ENCODE measurements at places on chromosomes 2 and 18.
A peak's percentile ranks its signal among the peaks of the same experiment; 100 is the strongest.

DNA sequence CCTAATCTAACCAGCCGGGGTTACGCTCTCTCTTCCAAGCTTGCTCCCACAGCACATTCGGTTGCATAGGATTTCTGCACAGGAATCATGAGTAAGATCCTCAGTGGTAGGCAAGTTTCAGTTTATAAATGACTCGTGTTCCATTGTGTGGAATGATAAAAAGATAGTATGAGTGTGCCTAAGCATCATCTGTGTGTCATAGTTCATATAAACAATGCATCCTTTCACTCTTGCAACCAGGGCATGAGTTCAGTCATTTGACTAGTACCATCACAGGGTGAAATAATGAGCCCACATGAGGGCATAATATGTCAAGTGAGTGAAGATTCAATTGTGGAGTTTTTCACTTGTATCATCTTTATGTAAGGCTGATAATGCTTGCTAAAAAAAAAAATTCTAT, 417.1 kb upstream of the CDH2 start:
- no peak overlapping the region for H3K4me3 ChIP-seq
- H3K27ac ChIP-seq: no peak overlapping the region
- H3K27me3 ChIP-seq: no peaks in the 10 kb centered on the region

DNA sequence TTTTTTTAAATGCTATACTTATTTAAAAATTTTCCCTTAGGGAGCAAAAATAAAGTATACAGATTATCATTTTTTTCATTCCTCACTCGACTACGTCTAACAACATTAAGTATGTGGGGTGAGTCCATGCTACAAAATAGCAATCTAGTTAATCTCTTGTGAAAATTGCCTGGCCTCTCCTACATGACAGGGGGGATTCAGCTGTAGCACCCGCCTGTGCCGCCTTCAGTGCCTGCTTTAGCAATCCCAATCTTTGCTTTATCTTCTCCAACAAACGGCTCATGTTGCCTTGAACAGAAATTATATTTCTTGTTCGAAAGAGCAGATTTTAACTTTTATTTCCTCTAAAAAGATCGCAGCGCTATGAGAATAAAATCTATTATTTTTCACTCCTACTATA, 2.4 kb upstream of the SOX11 start:
- no peaks in the 10 kb centered on the region for H3K27me3 ChIP-seq
- H3K4me3 ChIP-seq: peak overlapping the region; percentile 98
- no peaks in the 10 kb centered on the region for H3K4me1 ChIP-seq

DNA sequence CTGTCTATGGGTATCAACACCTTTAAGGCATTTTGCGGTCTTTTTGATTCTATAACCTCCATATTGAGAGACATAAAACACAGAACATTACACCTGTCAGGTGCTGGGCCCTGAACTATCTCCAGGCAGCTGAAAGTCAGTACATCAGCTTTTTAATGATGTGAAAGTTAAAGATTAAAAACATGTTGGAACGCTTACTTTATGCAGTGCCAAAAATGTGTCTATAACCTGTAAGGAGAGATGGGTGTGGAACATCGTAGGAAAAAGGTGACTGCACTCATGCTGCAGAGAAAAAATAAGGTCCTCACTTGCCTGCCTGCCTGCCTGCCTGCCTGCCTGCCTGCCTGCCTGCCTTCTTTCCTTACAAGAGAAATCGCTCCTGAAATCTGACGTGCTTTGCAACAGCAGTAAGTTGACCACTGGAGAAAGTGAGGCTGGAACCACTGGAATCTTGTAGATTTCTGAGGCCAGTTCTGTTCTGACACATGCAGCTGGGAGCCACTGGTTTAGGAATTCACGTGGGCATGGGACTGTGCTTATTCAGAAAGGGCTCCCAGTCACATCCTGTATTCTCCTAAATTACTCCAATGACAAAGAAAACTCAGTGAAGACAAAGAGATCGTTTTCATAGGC, 34.1 kb downstream of the BCL11A start:
- peak; percentile 88 for DNase-seq
- no peak overlapping the region for H3K4me3 ChIP-seq
- H3K36me3 ChIP-seq: no peaks in the 10 kb centered on the region
- H3K27ac ChIP-seq: peak overlapping the region; percentile 66

- H3K27me3 ChIP-seq: no peaks in the 10 kb centered on the region
- H3K36me3 ChIP-seq: no peaks in the 10 kb centered on the region
- DNase-seq: peak; percentile 38
Measured at GRCh38 chr2:99571954-99572353, 82.1 kb upstream of the REV1 start.

- no peak overlapping the region for H3K27ac ChIP-seq
- H3K4me1 ChIP-seq: peaks cover 7% of the 10 kb centered on the region
- DNase-seq: no peak
Measured at GRCh38 chr2:10267036-10267435, 35.7 kb upstream of the HPCAL1 start.

DNA sequence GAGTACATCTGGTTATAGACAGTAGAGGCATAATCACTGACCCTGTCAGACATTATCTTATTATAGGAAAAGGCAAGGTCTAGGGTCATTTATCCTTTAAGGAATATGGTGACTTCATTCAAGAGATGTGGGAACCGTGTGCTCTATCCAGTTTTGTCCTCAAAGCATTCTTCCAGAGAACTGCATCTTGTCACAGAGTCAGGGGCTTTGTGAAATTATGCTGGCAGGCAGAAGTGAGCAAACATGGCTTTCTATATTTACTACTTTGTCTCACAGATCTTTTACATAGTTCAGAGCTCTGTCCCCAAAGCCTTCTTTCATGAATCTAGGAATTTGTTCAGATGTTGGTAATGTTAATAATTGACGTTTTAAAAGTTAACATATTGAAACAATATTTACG, 177.4 kb downstream of the ASXL3 start:
- no peaks in the 10 kb centered on the region for H3K36me3 ChIP-seq
- H3K27ac ChIP-seq: peak overlapping the region; percentile 42
- DNase-seq: no peak
- peaks cover 19% of the 10 kb centered on the region for H3K4me1 ChIP-seq
- no peak overlapping the region for H3K4me3 ChIP-seq
- no peaks in the 10 kb centered on the region for H3K27me3 ChIP-seq

DNA sequence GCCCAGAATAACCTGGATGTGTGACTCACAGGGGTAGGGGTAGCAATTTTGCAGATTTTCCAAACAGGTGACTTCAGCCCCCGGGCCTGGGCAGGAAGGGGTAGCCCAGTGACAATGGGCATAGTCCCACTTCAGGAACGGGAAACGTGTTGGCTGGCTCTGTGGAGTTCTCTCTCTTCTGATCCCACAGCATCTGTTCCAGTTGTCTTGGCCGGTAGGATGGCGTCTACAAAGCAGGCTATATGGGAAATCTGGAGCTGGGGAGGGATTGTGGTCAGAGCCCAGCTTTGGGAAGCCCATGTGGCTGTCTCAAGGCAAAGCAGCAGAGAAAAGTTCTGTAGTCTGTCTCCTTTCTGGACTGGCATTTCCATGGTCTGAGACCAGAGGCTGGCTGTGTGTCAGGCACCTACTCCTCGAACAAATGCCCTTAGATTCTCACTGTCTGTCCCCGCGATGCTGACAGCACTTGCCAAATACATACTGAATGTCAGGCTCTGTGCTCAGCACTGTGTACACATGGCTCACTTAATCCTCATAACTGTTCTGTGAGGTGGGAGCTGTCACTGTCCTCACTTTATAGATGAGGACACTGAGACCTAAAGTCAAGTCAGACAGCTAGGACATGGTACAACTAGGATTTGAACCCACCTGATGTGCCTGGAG, 17.9 kb upstream of the TMEM214 start:
- no peak overlapping the region for H3K27ac ChIP-seq
- H3K27me3 ChIP-seq: no peaks in the 10 kb centered on the region
- peaks cover 17% of the 10 kb centered on the region for H3K4me1 ChIP-seq

GRCh38 chr2:30213326-30213725, 18.0 kb upstream of the LBH start:
- H3K36me3 ChIP-seq: no peaks in the 10 kb centered on the region
- no peak overlapping the region for H3K27ac ChIP-seq

- no peaks in the 10 kb centered on the region for H3K27me3 ChIP-seq
- no peak overlapping the region for H3K4me3 ChIP-seq
- H3K4me1 ChIP-seq: peaks cover under 1% of the 10 kb centered on the region
- peak; percentile 76 for DNase-seq
Measured at GRCh38 chr18:36415625-36416024, 118.1 kb downstream of the FHOD3 start.

GRCh38 chr18:28735731-28736130, 558.8 kb upstream of the CDH2 start:
- H3K36me3 ChIP-seq: no peaks in the 10 kb centered on the region
- peak overlapping the region; percentile 81 for H3K27ac ChIP-seq
- no peaks in the 10 kb centered on the region for H3K27me3 ChIP-seq
- DNase-seq: peak; percentile 98
- H3K4me1 ChIP-seq: peaks cover 8% of the 10 kb centered on the region

GRCh38 chr2:23241121-23241520, 143.9 kb upstream of the KLHL29 start:
- H3K4me3 ChIP-seq: no peak overlapping the region
- H3K27me3 ChIP-seq: no peaks in the 10 kb centered on the region
- H3K4me1 ChIP-seq: no peaks in the 10 kb centered on the region
- H3K36me3 ChIP-seq: no peaks in the 10 kb centered on the region

DNA sequence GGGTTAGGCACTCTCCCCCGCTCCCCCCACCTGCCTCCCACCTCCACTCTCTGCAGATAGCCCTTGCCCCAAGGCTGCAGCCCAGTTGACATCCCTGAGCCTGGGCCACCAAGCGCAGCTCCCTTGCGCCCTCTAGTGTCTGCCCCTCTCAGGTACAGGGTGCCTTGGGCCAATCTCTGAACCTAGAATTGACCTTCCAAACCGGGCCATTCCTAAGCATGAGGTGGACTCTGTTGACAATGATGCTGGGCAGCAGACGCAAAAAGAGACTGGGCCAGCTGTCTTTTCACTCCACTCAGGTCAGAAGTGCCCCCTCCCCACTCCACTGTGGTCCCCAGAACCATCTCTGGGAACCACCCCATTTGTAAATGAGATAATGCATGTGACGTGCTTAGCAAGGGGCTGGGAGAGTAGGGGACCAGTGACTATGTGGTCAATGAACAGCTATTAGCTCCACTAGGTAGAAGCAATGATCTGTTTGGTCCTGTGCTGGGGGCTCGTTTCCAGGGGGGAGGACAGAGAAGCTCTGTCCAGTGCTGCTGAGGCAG, 43.3 kb upstream of the PLB1 start:
- no peak for DNase-seq
- H3K36me3 ChIP-seq: no peaks in the 10 kb centered on the region
- H3K27ac ChIP-seq: no peak overlapping the region
- no peak overlapping the region for H3K4me3 ChIP-seq
- peaks cover 24% of the 10 kb centered on the region for H3K4me1 ChIP-seq
- H3K27me3 ChIP-seq: no peaks in the 10 kb centered on the region

DNA sequence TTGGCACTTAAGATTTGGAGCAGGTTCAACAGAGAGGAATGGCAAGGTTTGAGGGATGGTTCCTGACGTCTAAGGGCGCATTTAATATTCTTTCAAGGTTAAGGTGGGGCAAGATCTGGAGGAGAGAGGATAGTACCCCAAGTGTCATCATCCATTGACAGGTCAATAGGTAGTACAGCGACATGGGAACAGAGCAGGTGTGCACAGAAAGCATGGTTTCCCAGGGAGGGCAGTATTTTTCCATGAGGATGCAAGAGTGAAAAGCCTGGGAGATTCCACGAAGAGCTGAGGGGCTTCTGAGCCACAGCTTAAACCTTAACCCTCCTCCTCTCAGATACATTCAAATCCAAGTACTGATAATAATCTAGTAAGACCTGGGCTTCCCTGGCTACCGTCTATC, 9.1 kb downstream of the HES6 start:
- H3K27ac ChIP-seq: no peak overlapping the region
- peaks cover 6% of the 10 kb centered on the region for H3K4me1 ChIP-seq
- DNase-seq: no peak
- H3K36me3 ChIP-seq: no peaks in the 10 kb centered on the region
- H3K27me3 ChIP-seq: peaks cover 2% of the 10 kb centered on the region
- peak overlapping the region; percentile 53 for H3K4me3 ChIP-seq

GRCh38 chr2:63101954-63102353, 51.3 kb downstream of the OTX1 start:
- no peak overlapping the region for H3K27ac ChIP-seq
- no peak for DNase-seq
- no peak overlapping the region for H3K4me3 ChIP-seq
- no peaks in the 10 kb centered on the region for H3K27me3 ChIP-seq
- H3K4me1 ChIP-seq: no peaks in the 10 kb centered on the region

- H3K4me3 ChIP-seq: no peak overlapping the region
- DNase-seq: no peak
- H3K4me1 ChIP-seq: no peaks in the 10 kb centered on the region
- H3K36me3 ChIP-seq: no peaks in the 10 kb centered on the region
Measured at GRCh38 chr2:119996148-119996547, 16.7 kb upstream of the EPB41L5 start.

Measured in astrocyte (in vitro differentiated cells and primary cell).